Activated naive CD4-positive, alpha-beta T cell (primary cell): ENCODE measurements at places on chromosomes 7 and 10.

DNA sequence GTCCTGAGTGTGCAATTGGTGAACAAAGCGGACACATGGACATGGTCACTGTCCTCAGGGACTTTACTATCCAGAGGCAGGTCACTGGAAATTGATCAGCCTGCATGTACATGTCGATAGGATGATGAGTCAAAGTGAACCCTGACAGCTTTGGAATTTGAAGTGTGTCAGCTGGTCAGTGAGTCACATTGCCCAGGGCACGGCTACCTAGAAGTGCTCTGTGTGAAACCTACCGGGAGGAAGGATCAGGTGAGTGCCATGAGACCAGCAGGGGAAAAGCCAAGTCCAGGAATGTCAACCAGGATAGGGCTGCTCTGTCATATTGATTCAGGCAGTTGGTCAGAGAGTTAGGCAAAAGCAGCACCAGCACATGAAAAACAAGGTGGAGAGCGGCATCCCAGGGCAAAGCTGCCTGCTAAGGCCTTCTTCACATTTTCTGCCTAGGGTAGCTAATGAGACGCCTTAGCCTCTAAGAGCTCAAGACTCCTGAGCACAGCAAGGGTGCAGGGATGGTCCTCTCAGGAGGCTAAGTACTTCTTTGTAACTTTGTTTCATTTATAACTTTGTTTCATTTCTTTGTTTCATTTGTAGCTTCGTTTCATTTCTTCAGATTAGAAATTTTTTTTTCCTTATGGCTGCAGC lies 19.4 kb upstream of the PDCD4 start:
- no peak for DNase-seq

DNA sequence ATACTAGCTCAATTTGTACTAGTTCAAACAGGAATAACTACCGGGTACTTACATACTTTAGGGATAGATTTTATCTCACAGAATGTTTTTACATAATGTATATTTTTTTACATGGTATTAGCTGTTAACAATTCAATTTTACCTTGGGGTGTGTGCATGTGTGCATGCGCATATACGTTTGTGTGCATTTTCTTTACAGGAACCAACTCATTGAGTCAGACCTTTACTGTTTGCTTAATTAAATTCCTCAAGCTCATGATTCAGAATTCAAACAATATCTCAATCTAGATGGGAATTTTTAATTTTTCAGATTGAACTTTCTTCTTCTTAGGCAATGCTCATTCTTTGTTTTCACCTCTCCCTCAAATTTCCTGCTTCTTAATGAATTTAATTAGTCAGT lies 24.7 kb upstream of the WASL start:
- DNase-seq: no peak

DNA sequence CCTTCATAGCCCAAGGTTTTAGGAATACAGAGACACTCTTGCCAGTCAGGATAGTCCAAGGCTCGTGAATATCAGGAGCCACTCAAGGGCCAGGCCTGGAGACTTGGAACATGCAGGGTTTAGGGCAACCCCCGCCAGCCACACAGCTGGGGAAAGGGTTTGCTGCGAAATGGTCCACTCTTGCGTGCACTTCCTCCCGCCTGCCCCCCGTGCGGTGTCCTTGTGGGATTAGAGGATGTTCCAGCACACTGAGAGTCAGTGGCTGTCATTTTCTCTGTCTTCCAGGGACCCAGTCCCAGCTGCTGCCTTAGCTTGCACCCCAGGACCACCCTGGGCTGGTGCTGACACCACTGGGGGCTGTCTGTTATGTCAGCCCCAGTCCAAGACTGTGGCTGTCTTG lies 38.5 kb downstream of the POR start:
- no peak for DNase-seq

DNA sequence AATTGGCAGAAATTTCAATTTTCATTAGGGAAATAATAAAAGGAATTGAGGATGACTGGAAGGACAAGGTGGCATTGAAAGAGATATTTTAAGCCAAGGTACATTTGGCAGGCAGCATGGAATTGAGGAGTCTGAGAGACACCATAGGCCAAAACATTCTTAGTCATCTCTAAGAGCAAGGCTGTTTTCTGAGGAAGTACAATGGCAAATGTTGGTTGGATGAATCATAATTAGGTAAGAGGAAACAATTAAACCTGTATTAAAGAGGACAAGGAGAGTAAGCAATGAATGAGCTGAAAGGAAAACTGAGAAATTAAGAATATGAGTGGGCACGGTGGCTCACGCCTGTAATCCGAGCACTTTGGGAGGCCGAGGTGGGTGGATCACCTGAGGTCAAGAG lies 86.3 kb downstream of the MRPL32 start:
- no peak for DNase-seq

DNA sequence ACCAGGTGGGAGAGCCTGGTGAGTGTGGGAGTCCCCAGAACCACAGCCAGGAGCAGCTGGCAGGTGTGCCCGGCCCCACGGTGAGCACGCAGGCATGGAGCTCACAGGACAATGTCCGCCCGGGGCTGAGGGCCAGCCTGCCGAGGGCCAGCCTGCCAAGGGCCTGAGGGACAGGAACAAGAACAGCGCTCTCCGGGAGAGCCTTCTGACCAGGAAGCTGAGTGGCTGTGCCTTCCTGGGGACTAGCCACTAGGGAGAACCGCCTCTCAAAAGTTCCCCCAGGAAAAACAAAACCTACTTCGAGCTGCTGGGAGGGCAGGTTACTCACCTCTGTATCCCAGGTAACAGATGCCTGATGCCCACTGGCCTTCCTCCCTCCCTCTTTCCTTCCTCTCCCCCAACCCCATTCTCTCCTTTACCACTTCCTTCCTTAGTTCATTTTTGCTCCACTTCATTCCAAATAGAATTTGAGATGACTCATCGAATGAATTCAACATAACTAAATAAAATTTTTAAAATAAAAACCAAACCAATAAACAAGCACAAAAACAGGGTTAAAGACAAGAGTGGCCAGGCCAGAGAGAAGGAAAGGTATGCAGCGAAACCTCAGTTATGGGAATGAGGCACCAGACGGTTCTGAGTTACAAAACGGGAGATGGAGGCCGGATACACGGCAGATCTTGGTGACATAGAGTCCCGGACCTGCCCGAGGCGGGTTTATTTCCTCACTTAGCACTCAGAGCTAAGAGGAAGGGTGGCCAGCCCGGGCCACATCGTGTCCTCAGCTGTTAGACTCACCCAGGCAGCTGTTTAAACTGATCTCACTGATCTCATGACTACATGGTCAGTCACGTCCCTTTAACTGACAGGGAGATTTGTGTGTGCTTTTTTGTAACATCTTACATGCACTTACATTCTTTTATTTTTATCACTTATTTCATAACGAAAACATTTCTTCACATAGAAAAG lies 128.5 kb downstream of the TNS3 start:
- DNase-seq: no peak

DNA sequence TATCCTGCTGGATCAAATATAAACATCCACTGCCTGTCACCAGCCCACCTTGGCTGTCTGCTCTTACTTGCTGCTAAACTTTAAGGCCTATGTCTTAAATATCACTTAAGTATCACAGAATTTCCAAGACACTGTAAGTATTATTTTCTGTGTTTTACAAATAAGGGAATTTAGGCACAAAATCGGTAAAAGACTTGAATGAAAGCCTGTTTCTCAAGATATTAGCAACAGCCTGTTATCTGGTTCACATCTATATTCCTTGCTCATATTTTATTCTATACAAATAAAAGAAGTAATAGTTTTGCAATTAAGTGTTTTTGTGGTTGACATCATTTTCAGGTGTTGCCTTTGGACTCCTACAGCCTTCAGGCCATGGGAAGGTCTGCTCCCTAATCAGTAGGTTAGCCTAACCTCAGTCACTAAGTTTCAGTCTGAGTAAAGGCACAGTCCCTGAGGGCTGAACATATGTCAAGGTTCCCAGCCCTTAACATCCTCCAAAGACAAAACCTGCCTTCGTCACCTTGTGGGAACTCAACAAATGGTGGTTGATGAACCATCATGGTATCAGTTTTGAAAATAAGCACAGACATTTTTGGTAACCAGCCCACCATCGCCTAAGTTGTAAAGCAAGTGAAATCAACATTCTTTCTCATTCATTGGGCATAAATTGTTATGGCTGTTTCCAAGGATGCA lies 127.1 kb downstream of the CREB5 start:
- DNase-seq: no peak

DNA sequence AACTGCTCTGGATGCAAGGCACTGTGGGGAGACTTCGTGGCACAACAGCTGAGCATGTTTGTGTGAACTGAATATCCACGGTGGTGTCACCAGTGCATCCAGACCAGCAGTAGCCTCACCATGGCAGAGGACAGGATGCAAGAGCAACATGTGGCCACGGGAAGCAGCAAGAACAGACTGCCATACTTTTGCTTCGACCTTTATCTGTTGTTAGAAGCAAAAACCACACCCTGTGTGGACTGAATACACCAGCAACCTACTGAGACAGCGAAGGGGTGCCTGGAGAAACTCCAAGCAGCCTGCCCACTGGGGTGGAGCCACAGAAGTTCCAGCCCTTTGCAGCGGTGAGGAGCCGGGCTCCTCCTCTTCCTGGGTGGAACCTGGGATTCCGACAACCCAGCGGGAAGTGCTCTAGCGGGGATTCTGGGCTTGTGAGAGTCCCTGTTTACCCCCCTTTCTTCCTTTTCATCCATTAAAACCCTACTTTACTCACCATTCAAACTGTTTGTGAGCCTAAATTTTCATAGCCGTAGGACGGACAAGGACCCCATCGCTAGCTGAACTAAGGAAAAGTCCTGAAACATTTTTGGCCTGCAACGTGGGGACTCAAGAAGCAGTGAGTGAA lies 584.9 kb downstream of the GRM8 start:
- DNase-seq: no peak

DNA sequence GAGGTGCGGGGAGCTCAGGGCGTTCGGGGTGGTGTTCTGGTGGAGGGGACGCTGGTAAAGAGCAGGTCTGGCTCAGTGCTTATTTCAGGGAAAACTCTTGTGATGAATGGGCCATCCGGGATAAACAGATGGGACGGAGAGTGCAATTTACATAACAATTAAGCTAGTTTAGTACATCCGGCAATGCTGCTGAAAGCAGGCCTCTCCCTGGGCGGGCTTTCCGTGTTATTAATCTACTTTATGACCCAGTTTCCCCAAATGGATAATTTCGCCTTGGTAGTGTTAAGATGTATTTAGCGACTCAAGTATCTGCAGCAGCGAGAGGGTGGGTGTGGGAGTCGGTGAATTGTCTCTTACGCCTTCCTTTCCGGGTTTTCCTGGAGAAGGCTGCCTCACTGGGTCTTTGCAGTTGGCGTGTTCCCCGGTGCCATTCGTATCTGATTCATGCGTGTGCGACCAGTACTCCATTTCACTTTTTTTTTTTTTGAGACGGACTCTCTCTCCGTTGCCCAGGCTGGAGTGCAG lies 25.2 kb downstream of the FOXK1 start:
- DNase-seq: no peak

GRCh38 chr7:135855846-135856245 lies 107.2 kb upstream of the FAM180A start:
- no peak for DNase-seq
